Dermis blood vessel endothelial cell (primary cell): ENCODE measurements at places on chromosomes 6 and 20.

DNA sequence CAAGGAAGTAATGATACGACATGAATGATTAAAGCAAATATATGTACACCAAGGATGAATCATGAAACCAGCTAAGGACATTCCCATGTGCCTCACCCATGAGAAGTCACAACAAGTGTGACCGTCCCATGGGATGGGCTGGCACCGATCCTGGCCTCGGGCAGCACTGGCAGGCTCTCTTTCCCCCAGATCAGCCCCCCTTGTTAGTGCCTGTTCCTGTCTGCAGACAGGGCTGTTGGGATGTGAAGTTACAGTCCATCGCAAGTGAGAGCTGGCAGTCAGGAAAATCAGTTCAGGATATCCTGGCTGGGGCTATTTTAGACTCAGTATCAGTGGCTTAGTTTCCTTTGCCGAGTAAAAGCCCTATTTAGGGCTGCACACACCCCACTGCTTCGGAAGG is 129.2 kb upstream of the SNX9 start:
- DNase-seq = peak; percentile 53

- DNase-seq = no peak
These were observed 375.5 kb downstream of the UTRN start for GRCh38 chr6:144660561-144661115.

DNA sequence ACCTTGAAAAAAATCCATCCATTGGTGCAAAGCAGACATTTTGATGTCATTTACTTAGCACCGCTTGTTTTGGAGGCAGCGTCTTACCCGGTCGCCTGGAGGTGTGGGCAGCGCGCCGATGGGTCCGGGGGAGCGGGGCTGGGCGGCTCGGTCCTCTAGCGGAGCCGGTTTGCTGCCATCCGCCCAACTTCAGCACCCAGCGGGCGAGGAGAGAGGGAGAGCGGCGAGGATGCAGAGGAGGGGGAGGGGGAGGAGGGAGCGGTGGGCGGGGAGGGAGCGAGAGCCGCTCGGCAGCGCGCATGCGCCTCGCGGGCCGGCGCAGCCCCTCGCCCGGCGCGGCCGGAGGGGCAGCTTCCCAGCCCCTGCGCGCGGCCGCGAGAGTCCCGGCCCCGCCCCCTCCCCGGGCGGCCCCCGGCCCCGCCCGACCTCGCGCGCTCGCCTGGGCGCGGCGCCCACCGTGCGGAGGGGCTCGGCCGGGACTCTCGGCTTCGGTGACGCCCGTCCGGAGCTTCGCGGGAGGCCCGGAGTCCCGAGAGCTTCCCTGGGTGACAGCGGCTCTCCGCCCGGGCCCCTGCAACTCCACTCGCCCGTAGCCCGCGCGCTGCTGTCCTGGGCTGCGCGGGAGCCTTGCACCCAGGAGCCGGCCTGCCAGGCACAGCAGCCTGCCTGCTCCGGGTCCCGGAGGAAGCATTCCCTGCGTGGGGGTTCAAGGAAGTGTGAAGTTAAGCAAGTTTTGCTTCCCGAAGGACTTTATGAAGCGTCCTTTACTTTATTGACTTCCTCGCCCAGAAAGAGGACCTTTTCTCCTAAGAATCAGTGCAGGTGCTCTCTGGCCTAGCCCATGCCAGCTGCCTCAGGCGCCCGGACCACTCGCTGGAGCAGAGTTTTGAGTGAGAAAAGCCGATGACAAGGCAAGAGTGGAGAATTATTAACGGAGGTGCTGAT is at the start of gene RGS17:
Gene RGS17, minus strand, starts transcription at position 246 of the 945 bp plus-strand sequence. CDS start 87,264 bp downstream, outside the sequence.
- DNase-seq = peak; percentile 72

GRCh38 chr20:22560817-22561216 is 23.6 kb downstream of the FOXA2 start:
- no peak for DNase-seq

DNA sequence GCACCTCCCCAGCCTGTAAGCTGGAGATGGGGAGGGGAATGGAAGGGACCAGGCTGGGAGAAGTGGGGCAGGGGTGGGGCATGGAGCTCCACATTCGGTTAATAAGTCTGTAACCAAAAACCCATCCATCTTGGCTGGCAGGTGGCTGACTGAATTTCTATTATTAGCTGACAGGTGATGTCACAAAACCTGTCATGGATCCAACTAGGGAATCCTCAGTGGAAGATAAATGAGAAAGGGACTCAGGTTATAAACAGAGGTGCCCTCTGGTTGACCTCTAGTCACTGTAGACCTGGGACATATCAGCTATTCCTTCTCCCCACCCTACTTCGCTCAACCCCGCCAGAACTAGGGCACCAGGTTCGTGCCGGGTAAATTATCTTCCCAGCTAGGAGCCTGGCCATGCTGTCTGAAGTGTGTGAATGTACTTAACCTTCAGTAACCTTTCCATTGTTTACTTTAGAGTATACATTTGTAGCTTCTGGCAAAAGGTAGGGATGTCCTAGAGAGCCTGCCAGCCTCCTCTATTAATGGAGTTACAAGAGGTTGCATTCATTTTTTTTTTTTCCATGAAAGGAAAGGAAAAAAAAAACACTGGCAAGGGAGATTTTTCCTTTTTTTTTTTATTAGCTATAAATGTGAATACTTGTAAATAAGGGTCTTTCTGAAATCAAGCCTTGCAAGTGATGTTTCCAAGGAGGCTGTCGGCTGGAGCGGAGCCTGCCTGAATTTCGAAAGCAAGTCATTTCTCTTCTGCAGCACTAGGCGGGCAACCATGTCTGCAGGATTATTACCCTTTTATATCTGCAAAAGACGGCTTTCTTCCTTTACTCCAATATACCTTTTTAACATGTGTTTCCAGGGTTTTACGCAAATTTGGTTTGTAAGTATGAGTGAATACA is 135.9 kb downstream of the TMEM242 start:
- peak; percentile 45 for DNase-seq

- no peak for DNase-seq
These were observed 250.6 kb downstream of the FARS2 start for GRCh38 chr6:5511954-5512353.

DNA sequence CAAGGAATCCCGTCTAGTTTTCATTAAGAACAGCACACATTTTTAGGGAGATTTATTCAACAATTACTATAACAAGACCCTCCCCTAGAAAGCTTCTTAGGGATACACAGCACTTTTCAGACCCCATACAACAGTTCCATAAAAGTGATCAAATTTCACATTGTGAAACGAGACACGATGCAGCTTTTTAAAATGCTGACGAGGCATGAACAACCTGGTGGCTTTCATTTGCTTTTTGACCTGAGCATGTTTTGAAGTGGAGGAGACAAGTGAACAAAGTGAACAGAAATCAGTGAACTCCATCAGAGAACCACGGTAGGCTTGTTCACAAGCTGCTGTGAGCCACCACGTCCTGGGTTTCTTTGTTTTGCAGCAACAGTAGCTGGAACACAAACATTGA is 112.2 kb downstream of the PCSK2 start:
- DNase-seq = no peak

DNA sequence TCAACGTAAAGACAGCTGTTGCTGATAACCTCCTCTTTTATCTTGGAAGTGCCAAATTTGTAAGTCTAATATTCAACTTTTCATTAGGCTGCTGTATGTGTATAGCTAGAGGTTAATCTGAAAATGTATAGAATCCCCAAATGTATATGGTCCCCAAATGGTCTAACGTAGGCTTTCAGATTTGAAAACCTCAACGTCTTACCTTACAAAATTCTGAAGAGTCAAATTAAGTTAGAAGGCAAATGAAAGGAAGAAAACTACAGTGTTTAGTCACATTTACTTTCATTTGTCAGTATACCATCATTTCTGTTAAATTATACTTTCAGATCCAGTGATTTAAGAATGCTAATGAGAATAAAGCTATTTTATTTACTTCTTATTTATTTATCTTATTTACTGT is 256.9 kb downstream of the ARHGAP18 start:
- DNase-seq = no peak

- no peak for DNase-seq
These were observed 363.9 kb downstream of the PREX1 start for GRCh38 chr20:48463916-48464315.

DNA sequence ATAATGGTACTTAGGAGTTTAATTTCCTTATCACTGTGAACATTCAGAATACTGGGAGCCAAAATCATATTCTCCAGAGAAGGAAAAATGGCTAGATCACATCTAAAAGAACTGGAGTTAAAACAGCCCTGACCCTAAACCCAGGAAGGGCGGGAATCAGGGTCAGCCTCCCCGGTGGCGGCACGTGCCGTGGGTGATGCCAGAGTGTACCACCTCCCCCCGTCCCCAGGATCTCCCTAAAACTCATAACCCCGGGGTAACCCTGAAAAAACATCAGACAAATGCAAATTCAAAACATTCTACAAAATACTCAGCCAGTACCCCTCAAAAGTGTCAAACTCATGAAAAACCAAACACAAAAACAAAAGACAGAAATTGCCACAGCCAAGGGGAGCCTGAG is 148.3 kb downstream of the DLL1 start:
- no peak for DNase-seq

DNA sequence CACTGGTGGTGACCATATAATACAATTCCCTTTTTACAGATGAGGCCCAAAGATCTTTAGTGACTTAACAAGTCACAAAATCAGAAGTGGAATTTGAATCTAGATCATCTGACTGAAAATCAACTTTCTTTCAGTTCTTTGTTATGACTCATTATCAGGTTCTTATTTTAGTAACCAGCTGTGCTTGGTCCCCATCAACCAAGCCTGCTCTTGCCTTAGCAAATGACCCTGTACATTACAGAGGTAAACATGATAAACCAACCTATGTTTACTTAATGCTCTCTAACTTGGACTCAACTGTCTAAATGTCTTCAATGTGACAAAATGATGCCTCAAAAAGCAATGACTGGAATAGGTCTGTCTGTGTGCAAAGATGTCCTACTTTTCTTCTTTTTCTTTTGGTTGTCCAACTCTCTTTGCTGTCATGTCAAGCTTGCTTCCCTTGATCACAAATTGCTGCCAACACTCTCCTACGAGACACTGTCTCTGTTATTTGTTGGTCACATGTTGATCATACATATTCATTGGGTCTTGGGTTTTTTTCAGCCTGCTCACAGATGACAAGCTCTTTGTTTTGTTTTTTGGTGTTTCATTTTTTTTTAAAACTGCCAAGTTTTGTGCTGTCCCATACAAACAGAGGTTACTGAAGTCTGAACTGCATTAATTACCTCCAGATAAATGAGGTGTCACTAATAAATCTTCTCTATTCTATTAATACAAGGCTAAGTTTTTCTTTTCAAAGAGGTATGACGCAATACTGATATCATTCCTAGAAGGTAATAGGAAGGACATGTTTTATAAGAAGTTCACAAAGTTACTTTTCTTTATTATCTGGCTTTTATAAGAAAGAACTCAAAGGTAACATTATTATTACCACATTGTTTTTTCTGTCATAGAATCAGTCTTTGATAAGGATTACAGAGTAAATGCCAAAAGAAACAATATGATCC is 62.2 kb upstream of the PLN start:
- no peak for DNase-seq

- DNase-seq = no peak
These were observed 213.7 kb downstream of the GRIK2 start for GRCh38 chr6:101607111-101607690.

DNA sequence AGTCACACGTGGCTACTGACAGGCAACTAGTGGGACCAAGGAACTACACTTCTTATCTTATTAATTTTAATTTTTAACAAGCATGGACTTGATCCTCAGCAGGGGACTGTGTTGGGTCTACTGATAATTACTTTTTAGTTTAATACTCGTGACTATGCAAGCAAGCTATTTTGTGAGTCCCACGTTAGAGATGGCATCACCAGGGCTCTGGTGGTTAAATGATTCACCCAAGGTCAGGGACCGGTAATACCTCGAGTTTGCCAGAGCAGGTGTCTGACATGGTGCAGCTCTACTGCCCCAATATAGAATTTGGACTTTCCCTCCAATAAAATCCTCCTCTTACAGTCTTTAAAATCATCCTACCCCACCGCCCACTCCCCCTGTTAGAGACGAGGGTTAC is 98.6 kb upstream of the RIN2 start:
- DNase-seq = no peak

GRCh38 chr6:15425947-15426346 is 180.1 kb downstream of the JARID2 start:
- no peak for DNase-seq

DNA sequence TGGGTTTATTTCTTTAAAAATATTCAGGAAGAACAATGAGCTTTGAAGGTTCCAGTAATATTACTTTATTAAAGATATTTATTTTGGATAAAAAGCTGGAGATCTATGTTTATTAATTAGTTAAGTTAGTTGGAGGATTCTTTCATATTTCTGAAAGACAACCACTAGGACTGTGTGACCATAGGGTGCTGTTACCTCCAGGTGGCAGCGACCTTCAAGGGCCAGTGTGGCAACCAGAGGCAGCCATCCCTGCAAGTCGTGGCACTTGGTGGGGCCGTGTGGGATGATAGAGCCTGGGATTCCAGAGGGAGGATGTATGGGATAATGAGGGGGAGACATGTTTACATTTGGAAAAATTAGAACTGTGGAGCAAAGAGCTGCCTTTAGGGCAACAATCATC is 95.5 kb upstream of the SCP2D1 start:
- no peak for DNase-seq

GRCh38 chr6:72784071-72784470 is 162.2 kb downstream of the KCNQ5 start:
- DNase-seq = no peak

DNA sequence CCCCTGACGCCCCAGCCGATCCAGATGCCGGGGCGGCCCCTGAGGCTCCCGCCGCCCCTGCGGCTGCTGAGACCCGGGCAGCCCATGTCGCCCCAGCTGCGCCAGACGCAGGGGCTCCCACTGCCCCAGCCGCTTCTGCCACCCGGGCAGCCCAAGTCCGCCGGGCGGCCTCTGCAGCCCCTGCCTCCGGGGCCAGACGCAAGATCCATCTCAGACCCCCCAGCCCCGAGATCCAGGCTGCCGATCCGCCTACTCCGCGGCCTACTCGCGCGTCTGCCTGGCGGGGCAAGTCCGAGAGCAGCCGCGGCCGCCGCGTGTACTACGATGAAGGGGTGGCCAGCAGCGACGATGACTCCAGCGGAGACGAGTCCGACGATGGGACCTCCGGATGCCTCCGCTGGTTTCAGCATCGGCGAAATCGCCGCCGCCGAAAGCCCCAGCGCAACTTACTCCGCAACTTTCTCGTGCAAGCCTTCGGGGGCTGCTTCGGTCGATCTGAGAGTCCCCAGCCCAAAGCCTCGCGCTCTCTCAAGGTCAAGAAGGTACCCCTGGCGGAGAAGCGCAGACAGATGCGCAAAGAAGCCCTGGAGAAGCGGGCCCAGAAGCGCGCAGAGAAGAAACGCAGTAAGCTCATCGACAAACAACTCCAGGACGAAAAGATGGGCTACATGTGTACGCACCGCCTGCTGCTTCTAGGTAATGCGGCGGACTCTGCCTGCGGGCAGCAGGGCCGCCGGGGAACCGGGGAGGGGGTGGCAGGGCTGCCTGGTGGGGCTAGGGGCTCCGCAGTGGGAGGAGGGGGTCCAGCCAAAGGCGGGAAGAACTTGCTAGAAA is 2.3 kb downstream of the GNAS start:
- DNase-seq = no peak

DNA sequence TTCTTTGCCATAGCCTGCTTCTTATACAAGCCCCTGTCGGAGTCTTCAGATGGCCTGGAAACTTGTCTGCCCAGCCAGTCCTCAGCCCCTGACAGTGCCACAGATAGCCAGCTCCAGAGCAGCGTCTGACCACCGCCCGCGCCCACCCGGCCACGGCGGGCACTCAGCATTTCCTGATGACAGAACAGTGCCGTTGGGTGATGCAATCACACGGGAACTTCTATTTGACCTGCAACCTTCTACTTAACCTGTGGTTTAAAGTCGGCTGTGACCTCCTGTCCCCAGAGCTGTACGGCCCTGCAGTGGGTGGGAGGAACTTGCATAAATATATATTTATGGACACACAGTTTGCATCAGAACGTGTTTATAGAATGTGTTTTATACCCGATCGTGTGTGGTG is 29.5 kb downstream of the SLCO4A1 start:
- no peak for DNase-seq
